ENCODE measurements at places on chromosomes 3 and 15.

DNA sequence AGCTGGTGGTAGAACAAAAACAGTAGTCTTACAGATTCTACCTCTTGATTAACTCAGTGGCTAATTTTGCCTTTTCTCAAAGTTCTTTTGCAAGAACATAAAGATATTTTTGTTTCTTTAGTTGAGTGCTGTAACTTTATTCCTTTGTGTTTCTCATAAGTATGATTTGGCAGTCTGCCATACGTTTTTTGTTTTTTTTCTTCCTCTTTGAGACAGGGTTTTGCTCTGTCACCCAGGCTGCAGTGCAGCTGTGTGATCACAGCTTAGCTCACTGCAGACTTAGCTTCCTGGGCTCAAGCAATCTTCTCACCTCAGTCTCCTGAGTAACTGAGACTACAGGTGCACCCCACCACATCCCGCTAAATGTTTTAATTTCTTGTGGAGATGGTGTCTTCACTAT lies 22.4 kb downstream of the B3GNT5 start:
- no peak for DNase-seq

DNA sequence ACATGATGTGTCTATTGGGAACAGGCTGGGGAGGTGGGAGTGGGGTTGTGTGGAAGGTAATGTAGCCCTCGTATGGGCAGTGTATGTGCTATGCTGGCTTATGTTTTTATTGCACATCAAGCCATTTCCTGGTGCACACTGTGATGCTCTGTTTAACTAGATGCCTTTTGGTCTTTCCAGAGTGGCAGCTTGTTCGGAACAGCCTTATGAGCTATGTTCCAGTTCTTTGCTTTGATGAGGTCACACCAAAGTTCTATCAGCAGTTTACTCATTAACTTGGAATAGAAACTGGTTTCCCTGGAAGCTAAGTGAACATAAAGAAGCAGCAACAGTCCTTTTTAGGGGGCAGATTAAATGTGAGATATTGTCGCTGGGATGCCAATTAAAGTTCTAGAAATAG lies 133.9 kb downstream of the DIPK2A start:
- DNase-seq, result no peak

- DNase-seq, result no peak
Measured at GRCh38 chr3:124800511-124801258, 70.4 kb downstream of the UMPS start.

- DNase-seq, result no peak
Measured at GRCh38 chr15:101115393-101115785, 136.5 kb downstream of the CHSY1 start.

DNA sequence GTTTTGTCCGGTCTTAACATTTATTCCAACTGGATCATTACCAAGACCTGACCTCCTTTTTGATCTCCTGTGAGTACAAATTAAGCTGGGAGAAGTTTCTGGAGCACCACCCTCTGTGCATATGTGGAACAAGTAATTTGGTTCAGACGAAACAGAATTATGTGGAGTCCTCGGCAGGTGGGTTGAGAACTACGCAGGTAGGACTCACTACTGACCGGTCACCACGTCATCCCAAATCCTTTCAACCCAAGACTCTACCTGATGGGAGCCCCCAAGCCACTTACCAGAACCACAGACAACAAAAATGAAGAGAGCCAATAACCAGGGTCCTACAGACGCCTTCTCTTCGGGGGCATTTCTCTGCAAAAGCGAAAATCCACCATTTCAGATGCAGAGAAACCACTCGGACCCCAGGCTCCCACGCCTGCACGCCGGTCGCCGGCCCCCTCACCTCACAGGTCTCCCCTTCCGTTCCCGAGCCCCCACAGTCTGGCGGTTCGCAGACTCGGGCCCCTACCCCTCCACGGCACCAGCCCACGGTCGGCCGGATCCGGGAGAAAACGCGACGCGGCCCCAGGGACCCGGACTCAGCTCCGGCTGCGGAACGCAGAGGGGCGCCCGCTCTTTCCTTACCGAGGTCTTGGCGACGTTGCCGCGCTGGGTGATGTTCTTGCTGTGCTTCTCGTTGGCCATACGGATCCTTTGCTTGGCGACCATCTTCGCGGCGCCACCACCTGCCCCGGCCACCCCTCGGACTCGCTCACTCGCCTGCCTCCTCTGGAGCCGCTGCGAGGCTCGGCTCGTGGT lies 674 bp downstream of the SERP1 start:
- DNase-seq, result peak; percentile 68

- DNase-seq, result peak; percentile 19
Measured at GRCh38 chr3:127157171-127157828, 35.6 kb upstream of the PRR23E start.

GRCh38 chr3:52498137-52499054 lies 3.3 kb downstream of the STAB1 start:
- DNase-seq, result no peak

- no peak for DNase-seq
Measured at GRCh38 chr15:101240358-101240757, 11.5 kb downstream of the CHSY1 start.

DNA sequence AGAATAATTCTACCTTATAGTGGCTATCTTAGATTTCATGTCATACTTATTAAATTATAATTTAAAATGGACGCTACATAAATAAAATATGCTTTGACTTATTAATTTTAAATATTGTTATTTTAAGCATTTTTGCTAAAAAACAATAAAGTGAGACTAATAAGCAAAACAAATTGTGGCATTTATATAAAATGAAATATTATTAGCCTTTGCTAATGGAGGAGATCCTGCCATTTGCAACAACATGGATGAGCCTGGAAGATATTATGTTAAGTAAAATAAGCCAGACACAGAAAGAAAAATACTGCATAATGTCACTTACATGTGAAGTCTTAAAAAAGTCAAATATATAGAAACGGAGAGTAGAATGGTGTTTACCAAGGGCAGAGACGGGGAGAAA lies 54.8 kb upstream of the PIK3R4 start:
- DNase-seq, result no peak

- DNase-seq, result peak; percentile 50
Measured at GRCh38 chr15:78810362-78811123, 721 bp downstream of the ADAMTS7 start.

GRCh38 chr3:72311425-72311824 lies 526.5 kb upstream of the PROK2 start:
- no peak for DNase-seq
